ENCODE measurements at places on chromosomes 3 and 15. TPM values are rescaled to one million over a fixed set of nuclear protein-coding genes. Genes with fewer than 3 reads are reported as not detected.

DNA sequence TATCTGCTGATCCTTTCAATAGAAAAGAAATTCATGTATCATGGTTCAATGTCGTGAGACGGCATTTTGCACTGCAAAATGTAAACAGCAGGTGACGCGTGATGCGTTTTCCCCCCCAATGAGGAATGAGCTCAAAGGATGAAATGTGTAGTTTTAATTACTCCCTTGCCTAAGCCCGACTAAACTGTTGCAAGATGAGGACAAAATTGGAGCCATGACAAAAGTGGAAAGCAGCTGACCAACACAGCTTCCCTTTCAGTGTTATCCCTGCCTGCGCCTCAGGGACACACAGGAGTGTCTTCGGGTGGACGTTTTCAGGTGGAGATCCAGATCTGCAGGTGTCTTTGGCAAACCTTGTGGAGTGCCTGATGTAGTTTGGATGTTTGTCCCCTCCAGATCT, 92.0 kb downstream of the GABRG3 start:
- no peak for DNase-seq

DNA sequence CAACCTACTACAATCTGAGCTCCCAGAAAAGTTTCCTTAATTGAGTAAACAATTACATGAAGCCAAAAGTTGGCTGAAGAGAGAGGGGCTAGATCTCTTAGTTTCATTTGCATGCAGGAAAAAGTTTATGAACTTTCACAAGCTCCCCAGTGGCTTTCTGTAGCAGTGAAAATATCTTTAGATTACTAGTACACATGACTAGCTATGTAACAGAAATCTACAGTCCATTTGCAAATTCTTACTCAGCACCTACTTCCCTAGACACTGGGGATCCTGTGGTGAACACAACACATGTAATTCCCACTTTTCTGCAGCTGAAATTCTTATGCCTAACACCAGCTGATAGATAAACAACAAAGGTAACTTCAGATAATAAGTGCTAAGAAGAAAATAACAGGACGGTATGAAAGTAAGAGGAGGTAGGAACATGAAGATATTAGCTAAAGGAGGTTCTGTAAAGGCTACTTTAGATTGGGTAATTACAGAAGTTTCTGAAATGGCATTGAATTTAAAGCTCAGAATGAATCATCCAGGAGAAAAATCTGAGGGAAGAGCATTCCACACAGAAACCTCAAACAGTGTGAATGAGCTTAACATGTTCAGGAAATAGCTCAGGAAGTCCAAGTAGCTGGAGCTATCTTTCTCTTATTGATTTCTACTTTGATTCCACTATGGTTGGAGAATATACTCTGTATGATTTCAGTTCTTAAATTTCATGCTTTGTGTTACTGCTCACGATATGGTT, 204.8 kb downstream of the MAGI1 start:
- DNase-seq, result no peak

- DNase-seq, result peak; percentile 7
Observed at GRCh38 chr3:70550723-70551319, 238.4 kb upstream of the MDFIC2 start.

DNA sequence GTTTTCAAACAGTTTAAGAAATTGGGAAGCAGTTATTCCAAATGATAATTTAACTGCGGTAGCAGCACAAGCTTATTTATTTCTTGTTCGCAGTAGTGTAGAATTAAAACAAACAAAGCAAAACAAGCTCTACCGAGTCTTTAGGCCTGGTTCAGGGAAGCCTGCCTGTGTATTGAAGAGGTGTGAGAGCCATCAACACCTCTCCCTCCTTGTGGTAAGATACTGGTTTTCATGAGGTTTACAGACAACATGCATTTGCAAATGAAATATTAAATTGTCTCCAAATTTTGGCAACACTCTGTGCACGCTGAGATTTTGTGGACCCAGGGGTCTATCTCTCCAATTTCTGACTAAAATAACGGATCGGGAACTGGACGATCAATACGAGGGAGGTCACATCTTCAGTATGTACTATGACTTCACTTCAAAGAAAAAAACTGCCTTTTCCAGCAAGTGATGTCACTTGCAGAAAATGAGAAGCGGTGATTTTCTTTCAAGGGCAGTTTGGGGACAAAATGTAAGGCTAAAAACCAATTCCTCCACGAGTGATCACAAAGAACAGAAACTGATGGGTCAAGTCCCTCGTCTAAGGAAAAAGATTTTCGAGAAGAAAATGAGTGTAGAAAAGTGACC, 721 bp downstream of the ATR start:
- DNase-seq, result no peak

- DNase-seq, result no peak
Observed at GRCh38 chr3:96860882-96861281, 46.5 kb downstream of the EPHA6 start.

ZBTB38 gene
- total RNA-seq, result 169 TPM
